ENCODE measurements at places on chromosomes 5 and 9. TPM values are rescaled to one million over a fixed set of nuclear protein-coding genes. Genes with fewer than 3 reads are reported as not detected.

DNA sequence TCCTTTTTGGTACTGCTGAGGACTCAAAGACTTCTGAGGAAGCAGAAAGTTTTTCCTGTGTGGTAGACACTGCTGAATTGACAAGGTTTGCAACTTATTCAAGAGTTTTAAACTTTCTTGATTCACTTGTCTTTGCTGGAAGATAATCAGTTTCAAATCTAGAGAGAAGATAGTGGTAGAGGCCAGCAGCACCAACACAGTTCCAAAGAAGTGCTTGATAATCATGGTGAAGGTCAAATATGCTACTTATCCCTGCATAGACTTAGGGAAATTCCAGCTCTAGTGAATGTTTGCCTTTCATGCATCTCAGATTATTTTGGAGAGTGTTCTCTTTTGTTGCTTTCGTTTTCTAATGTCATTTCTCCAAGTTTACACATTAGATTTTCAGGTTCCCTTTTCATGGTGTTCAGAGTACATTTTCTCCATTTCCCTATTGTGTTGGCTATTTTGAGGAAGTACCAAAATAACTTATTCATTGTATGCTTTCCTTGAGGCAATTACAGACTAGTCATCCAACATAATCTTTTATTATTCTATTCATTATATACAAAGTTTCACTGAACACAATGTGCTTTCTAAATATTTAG is 550 bp downstream of the IFNE start:
- no peak for DNase-seq

DNA sequence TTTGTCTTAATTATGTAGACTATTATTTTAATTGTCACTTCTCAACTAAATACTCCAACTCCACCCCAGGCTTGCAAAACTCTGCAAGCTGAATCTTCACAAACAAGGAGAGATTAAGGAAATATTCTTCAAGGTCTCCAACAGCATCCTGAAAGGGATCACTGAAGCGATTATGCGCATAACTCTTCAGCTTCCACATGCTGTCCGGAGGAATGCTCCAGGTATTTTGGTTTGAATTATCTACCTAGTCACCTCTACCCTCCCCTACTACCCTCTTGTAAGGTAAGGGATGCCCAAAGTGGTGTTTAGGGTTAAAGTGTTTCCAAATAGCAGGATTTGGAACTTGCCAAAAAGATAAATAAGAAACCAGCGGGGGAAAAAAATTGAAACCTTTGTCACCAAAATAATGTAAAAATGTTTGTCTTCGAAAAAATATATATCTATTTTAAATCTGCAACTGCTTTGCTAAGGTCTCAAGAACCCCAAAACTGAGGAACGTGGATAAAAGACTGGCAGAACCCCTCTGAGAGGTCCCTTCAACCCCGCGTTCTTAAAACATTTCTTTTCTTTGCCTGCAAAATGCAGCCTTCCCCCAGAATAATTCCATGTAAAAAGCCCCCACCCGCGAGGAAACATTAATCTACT is 11.6 kb downstream of the PTCH1 start:
- no peak for DNase-seq

DNA sequence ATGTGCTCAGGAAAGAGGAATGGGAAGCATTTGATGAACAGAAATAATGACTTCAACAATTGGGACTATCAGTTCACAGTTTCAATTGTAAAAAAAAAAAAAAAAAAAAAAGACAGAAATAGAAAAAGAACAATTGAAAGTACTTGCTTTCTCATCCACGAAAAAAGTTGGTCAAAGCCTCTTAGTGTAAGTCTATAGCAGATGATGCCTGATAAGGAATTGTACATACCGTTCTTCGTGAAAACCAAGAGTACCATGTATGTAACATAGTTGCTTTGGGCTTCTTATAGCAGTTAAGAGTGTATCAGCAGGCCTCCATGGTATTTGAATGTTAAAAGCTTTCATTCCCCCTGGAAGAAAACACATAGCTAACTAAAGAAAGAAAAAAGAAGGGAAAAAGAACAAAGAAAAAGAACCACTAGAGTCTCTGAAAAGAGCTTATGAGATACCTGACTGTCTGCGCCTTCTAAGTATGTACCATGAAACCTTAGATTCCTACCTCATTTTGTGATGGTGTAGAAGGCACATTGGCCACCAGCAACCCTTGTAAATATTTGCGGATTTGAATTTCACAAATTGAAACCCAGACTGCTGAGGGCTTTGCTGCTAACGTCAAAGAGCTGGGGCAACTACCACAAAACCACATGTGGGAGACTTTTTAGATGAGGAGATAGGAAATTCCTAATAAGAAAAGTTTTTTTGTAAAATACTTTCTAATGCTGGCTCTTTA is 75.2 kb downstream of the TMC1 start:
- DNase-seq, result no peak

DNA sequence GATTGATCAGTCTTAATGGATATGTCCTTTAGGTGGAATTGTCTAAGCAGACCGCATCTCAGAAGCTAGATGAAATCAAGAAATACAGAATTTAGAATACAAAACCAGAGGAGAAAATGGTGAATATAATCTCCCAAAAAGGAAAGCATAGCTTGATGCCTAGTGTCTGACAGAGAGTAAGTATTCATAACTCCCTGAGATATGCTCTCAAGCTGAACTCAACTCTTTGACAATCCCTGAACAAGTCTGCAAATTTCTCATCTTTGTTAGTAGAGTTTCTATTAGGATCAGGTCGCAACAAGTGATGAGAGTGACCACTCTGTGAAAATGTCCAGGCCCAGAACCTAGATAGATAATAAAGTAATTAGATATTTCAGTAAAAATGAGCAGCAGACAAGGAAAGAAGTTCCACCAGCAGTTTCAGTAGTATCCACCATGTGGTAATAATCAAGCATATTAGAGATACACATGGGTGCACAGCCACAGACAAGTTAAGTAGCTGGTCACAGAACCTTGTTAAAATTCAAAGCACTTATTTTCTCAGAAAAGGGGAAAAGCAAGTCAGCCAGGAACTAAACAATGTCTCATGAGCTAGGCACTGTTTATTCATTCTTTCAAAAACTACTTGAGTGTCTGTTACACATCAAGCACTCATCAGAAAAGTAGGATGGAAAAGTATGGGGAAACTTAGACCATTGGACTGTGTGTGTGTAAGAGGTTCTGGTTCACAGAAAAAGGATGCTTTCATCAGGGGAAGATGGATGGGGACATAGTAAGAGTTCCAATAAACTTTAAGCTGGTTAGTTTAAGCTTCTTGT is 481.5 kb upstream of the TUSC1 start:
- DNase-seq, result no peak

GRCh38 chr5:40191150-40191549 is 488.6 kb upstream of the PTGER4 start:
- DNase-seq, result no peak

DNA sequence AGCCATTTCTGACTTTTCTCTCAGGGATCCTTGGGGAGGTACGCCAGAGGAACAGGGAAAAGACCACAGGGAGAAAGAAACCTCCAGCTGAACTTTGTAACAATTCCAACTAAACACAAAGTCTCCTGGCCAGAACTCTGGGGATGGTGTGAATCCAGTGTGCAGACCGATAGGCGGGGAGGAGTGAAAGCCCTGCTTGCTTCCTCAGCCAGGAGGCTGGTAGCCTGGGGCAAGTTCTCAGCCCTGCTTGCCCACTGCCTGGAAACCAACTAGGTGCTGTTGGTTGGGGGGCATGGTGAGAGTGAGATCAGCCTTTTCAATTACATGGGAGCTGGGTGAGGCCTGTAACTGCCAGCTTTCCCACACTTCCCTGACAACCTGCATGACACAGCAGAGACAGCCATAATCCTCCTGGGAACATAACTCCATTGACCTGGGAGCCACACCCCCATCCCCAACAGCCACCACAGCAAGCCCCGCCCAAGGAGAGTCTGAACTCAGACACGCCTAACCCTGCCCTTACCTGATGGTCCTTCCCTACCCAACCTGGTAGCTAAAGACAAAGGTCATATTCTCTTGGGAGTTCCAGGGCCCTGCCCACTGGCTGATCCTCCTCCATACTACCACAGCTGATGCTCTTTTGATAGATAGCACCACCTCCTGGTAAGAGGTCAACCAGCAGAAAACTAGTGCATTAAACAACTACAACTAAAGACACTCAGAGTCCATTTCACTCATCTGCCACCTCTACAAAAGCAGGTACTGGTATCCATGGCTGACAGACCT is 100.1 kb upstream of the TNFAIP8 start:
- DNase-seq, result no peak

GRCh38 chr9:106872641-106873040 is 9.7 kb downstream of the ZNF462 start:
- no peak for DNase-seq

- no peak for DNase-seq
These were observed 13.5 kb downstream of the CTNND2 start for GRCh38 chr5:11890777-11891176.

DNA sequence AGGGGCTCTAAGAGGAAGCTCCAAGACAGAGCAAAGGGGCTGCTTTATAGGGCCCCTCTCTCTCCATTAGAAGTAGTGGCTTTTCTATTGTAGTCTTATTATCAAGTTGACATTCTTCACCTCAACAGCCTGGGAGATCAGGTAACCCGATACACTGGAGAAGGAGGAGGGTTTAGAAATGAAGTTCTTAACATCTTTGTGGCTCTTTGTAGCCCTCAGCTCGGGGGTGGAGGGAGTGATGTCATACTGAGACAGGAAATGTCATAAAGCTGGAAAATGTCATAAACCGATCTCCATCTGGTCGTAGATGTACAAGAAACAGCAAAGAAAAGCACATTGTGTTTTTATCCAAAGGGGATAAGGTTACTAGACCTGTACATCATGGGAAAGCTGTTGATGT is 17.9 kb downstream of the PDZD2 start:
- no peak for DNase-seq

GRCh38 chr9:79742110-79742721 is 170.5 kb downstream of the TLE4 start:
- no peak for DNase-seq

GRCh38 chr9:92763721-92764380 is 782 bp downstream of the BICD2 start:
- peak; percentile 42 for DNase-seq

Gene BNC2
- total RNA-seq, result 3.5 TPM

Data from left ventricle myocardium inferior (tissue), 1 donor.